BJ (cell line): ENCODE measurements at places on chromosomes 4 and X.

DNA sequence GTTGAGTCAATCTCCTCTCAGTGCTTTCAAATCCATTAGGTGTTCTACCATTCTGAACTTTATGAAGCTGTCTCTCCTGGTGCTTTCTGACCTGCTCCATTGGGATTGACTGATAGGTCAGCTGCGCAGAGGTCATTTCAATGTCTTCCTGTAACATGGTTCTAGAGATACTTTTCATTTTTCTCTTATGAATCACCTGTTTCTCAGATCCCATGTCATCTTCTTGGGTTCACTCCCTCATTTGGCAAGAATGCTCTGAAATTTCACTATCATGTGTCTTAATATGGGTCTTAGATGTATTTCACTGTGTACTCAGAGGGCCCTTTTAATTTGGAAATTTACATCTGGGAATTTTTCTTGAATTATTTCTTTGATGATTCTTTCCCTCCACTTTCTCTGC lies 13.8 kb upstream of the PGM2 start:
- DNase-seq = peak; percentile 19

DNA sequence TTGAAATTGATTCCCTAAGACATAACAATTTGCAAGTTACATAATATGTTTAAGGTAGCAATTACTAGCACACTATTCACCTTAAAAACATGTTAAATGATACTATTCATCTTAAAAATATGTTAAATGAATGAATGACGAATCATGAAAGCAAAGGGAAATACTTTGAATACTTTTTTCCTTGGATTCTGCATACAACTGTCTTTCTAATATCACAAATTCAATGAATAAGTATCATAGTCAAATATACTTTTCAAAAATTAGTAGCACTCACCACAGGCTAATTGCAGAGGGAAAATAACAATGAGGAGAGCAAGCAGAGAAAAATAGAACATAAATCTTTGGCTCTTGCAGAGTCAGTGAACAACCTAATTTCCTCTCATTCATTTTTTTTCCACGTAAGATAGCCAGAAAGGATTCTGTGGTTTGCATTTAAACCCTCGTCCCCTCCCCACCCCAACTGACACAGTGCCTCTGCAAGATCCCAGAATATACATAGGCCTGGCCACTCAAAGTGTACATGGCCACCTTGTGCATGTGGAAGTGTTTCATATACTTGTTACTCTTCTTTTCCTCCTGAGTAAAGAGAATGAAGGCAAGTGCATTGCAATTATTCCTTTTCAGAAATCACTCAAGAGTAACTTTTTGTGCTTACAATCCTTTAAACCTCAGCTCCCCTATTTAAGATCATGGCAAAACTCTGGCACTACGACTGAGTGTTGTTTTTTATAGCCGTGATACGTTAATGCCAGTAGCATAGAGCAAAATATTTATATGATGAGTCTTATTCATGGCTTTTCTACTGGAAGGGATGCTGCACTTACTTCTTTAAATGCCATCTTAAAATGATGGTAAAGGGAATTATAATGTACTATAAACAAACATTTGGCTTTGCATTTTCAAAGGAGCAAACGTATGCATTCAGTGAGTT lies 236.4 kb downstream of the PDGFC start:
- peak; percentile 47 for DNase-seq

GRCh38 chr4:11635342-11635741 lies 206.6 kb upstream of the HS3ST1 start:
- no peak for DNase-seq

DNA sequence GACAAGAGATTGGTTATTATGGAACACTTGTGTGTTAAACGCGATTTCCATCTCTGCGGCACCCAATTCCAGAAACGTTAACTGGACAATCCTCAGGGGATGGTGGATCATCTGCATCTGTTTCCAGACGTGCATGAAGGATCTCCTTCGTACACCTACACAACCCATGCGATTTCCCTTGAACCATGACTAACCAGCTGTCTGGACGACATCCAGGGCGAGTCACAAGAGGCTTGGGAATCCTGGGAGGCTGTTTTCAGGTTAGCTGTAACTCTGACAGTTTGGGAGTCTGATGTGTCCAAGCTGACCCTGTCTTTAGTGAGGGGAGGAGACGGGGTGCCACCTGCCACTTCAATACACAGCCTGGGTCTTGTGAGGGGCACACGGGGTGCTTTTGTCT lies 84.5 kb downstream of the GATB start:
- DNase-seq = no peak

DNA sequence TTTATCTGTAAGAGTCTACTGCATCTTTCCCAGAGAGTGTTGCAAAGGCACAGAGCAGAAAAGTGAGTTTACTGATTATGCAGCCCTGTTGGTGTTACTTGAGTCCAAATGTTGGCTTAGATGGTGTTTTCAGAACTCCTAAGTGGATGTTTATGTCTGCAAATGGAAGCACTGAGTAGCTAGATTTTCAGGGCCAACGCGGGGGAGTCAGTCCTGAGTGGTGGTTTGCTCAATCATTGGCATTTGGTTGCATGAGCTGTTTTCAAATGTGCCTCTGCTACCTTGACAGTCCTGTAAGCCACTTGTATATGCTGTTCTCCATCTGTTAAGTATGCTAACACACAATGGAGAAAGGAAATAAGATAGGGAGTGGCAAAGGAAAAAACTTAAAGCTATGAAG lies 45.4 kb downstream of the MAMLD1 start:
- no peak for DNase-seq

DNA sequence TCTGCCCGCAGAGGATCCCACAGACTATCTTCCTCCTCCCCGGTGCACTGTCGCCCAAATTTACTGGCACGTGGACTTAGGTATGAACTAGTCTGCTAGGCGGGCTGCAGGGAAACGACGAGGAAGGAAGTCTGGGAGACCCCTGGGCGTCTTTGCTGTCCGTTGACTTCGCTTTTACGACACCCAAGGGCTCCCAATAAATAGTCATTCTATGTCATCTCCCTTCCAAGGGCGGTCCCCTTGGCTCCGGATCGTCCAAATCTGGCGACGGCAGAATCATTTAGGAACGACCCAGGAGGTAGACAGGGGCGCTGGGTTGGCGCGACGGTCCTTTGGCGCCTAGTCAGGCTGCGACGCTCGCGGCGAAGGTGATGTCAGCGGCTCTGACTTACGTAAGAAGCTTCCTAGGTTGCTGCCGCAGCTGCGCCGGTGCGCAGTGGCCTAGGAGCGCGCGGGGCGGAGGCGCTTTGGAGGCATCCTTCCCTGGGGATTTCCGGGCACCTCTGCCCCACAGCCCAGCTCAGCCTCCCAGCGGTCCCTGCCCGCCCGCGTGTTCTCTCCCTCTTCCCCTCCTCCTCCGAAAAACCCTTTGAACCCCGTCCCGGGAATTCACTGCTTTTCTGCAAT lies 2.2 kb downstream of the NHS start:
- DNase-seq = no peak
